BJ (cell line): ENCODE measurements at places on chromosomes 6 and 20. TPM values are rescaled to one million over a fixed set of nuclear protein-coding genes. Genes with fewer than 3 reads are reported as not detected.

The CD83 gene
- 0.85 and 1.2 TPM in 2 replicates for polyA plus RNA-seq

The PSORS1C1 gene
- 4.9 and 6.7 TPM in 2 replicates for polyA plus RNA-seq

The HDGFL1 gene
- not detected in 2 replicates for polyA plus RNA-seq

The SLC26A8 gene
- polyA plus RNA-seq: 0.12 TPM in 1 of 2 replicates, not detected in the other

The HLA-DRB5 gene
- not detected in 2 replicates for polyA plus RNA-seq

The ENPP1 gene
- polyA plus RNA-seq: 8.0 and 15.8 TPM in 2 replicates

The BHLHE23 gene
- polyA plus RNA-seq: not detected in 2 replicates

The SLC4A11 gene
- polyA plus RNA-seq: 0.94 and 1.2 TPM in 2 replicates

The NHSL1 gene
- polyA plus RNA-seq: 3.3 and 3.6 TPM in 2 replicates

The HSPA1L gene
- 0.90 and 0.99 TPM in 2 replicates for polyA plus RNA-seq

The C20orf202 gene
- polyA plus RNA-seq: not detected in 2 replicates

DNA sequence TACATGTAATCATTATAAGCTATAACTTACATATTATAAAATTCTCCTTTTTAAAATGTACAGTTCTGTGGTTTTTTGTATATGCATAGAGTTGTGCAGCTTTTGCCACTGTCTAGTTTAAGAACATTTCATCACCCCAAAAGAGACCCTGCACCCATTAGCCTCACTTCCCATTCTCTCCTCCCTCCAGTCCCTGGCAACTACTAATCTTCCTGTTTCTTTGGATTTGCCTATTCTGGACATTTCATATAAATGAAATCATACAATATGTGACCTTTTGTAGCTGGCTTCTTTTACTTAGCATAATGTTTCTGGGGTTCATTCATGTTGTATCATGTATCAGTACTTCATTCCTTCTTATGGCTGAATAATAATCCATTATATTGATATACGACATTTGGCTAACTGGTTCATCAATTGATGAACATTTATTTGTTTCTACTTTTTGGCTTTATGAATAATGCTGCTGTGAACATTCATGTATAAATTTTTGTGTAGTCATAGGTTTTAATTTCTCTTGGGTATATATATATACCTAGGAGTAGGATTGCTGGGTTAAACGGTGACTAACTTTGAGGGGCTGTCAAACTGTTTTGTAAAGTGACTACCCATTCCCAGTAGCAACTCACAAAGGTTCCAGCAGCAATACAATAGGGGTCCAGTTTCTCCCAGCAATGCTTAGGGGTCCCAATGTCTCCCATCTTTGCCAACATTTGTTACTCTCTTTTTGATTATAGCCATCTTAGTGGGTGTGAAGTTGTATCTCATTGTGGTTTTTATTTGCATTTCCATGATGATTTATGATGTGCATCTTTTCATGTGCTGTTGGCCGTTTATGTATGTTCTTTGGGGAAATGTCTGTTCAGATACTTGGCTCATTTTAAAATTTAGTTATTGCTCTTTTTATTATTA, 10.7 kb downstream of the PTPRA start:
- no peak for DNase-seq

DNA sequence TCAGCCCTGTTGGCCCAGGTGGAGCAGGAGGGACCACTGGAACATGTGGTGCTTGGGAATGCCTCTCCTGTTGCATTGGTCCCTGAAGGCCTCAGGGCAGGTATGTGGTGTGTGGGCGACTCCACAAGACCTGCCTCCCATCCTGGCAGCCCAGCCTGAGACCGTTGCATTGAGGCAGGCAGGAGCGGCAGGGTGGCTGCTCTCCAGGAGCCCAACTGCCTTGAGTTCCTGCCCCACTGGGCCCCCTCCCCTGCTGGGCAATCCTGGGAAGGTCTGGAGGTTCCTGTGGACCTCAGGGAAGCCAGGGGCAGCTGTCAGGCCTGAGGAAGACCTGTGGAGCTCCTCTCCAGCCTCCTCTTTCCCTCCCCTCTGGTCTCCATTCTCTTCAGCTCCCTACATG, 19.8 kb downstream of the MAVS start:
- DNase-seq: no peak

DNA sequence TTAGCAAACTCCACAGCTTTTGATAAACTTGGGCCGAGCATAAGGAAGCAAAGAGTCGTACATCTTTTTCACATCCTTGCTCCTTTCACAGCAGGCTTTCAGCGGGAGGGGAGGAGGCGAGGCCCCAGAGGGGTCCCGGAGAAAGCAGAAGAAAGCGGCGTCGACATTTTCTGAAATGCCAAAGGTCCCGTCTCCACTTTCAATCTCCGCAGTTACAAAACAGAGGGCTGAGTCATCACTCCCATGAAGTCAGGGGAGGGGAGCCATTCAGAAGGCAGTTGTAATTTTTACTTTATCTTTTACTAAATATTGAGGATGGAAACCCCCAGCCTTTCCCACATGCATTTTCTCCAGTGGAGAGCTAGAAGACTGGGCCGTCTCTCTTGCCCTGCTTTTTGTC, 174.2 kb upstream of the THBS2 start:
- no peak for DNase-seq

- no peak for DNase-seq
Measured at GRCh38 chr20:1207293-1207878, 4.1 kb downstream of the C20orf202 start.

DNA sequence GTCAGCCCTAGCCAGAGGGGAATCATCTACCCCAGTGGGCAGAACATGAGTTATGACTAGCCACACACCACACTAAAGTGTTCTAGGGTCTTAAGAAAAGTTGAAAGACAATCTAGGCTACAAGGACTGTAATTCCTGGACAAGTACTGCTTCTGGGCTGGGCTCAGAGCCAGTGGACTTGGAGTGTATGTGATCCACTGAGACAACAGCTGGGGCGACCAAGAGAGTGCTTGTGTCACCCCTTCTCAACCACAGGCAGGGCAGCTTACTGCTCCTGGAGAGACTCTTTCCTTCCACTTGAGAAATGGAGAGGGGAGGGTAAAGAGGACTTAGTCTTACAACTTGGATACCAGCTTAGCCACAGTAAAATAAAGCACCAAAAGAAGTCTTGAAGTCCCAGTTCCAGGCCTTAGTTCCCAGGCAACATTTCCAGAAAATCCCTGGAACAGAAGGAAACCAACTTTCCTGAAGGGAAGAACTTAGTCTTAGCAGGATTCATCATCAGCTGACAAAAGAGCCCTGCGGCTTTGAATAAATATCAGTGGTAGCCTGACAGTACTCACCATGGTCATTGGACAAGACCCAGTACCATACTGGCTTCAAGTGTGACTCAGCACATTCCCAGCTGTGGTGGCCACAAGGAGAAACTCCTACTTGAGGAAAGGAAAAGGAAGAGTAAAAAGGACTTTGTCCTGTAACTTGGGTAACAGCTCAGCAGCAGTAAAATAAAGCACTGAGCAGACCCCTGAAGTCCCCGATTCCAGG, 355.1 kb upstream of the ADGRB3 start:
- no peak for DNase-seq

DNA sequence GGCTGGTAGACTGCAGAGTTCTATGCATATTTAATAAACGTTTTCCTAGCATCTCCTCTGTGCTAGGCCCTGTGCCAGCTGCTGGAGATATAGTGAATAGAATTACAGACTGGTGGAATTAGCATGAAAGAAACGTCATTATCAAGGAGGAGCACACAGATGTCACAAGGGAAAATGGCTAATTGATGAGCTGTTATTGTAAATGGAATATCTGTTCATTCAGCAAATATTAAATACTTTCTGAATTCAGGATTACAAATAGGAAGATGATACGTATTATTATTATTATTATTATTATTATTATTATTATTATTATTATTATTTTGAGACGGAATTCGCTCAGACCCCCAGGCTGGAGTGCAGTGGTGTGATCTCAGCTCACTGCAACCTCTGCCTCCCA, 1.2 kb downstream of the AAR2 start:
- DNase-seq: no peak

- DNase-seq: no peak
Measured at GRCh38 chr6:56380476-56380875, 133.1 kb upstream of the COL21A1 start.

DNA sequence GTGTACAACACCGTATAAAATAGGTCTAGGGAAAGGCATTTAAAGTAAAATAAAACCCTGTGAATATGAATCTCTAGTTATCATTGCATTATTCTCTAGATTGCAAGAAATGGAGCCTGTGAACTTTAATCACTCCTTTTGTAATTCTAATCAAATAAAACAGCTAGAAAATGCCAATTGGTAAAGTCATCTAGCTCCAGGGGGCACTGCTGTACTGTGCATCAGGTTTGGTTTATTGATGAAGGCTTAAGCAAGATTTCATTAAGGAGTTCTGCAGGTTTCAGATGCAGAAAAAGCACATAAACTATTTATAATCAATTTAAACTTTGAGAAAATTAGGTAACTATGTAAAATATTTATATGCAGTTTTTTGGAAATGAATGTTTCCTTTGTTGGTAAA, 645.0 kb downstream of the PHF3 start:
- no peak for DNase-seq

DNA sequence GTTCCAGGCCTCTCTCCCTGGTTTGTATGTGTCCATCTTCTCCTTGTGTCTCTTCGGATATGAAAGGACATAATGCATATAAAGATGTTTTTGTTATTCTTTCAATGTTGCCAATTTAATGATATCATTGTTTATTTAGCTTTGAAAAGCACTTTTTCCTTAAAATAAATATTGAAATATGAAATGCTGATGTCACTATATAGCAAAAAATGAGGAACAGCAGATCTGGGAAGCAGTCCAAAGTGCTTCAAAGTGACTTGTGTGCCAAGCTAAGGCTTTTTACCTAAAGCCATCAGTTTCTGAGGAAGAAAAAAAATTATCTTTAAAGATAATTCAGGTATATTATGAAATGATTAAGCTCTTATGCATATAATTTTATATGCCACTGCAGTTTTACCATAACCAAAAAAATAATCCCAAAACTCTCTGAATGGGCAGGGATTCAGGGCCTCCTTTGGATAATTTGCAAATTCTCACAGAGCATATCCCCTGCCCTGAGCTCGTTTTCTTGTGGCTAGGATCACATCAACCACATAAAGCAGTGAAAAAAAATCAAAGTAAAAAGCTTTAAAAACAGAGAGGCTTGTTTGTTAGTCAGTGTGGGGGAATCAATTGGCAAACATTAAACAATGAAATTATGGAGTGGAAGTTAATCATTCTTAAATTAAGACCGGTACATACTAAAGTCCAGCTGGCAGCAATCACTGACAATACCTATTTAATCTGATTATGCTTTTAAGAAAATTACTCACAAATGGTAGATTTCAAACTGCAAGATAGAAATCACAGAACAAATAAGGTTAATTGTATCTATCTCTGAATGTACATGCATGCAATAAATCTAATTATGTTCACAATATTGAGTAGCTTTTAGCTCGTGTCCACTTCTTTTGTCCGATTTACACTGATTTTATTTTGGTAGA, 1027.9 kb upstream of the ADGRB3 start:
- DNase-seq: no peak

DNA sequence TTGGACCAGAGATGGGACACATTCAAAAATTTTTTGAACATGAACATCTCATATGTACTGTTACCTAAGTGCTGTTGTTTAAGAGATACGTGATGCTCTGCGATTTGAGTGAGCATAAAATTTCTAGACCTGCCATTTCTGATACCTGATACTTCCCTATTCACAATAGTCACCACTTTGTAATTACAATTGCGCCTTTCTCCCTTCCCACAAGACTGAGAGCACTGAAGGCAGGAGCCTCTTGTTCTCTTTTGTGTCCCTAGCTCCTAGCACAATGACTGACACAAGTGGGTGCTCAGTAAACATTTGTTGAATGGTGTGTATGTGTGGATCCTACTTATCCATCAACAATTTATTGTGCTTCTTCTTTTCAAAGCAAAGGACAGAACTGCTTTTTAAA, 92.8 kb upstream of the TMEM30A start:
- no peak for DNase-seq

- no peak for DNase-seq
Measured at GRCh38 chr20:36434383-36434782, 106.9 kb upstream of the MYL9 start.

GRCh38 chr20:8413691-8414090, 281.6 kb downstream of the PLCB1 start:
- DNase-seq: no peak

- DNase-seq: peak; percentile 18
Measured at GRCh38 chr20:61682996-61683681, 382.5 kb downstream of the TAF4 start.

DNA sequence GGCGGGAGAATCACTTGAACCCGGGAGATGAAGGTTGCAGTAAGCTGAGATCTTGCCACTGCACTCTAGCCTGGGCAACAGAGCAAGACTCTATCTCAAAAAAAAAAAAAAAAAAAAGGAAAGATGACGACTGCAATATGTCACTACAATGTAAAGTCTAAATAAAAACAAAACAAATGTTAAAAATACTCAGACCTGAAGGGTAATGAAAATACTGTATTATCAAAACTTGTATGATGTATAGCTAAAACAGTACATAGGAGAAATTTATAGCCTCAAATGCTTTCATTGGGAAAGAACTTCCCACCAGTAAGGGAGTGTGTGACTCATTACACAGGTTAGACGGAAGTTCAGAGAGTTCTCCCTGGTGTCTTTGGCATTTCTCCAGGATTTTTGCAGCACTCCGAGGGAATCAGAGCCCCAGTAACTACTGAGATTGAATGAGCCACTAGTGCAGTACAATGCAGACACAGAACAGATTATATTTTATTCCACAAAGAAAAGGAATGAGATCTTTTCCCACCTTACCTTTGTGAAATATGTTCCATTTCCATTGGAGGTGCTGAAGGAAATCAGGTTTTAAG, 12.5 kb upstream of the RALGAPB start:
- no peak for DNase-seq

- no peak for DNase-seq
Measured at GRCh38 chr20:34825530-34826362, at the start of gene NCOA6. TSS of gene NCOA6 (minus strand) at chr20:34825651. CDS start at chr20:34782355, 43,296 bp downstream.

DNA sequence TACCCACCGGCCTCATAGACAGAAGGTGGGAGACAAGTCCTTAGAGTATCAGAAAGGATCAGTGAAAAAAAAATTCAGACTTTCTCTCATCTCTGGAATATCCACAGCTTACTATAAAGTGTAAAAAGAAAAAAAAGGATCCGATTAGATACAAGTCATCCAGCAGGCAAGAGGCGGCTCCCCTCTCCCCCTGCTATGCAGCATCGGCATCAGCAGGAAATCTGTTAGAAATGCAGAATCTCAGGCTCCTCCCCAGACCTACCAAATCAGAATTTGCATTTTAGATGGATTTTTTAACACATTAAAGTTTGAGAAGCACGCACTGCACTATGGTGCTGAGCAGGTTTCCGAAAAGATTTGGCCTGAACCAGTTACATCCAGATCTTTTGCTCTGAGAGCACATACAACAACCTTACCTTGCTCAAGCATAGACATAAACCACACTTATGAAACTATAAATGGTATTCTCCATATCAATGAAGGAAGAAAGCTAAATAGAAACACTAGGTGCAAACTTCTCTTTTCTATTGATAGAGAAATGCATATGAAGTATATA, 117.0 kb upstream of the POU3F2 start:
- no peak for DNase-seq
